Fibroblast of lung (primary cell): ENCODE measurements at places on chromosomes 6 and 20. TPM values are rescaled to one million over a fixed set of nuclear protein-coding genes. Genes with fewer than 3 reads are reported as not detected.

GSTA3 gene
- total RNA-seq = not detected in 2 replicates

DNA sequence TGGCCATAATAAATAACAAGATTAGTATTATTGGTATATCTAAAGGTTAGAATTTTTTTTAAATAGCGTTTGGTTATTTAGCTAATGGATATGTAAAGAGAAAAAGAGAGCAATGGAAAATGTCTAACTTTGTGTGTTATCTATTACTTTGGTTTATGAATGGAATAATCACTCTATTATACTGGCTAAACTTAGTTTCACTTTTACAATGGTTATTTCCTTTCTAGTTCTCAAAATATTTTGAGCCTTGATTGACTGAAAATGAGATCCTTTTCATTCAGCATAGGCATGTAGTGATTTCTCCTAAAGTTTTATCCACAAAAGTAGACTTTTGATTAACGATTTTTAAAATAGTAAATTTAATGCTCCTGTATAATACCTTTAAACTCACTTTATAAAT, 51.6 kb upstream of the MLIP start:
- no peak for DNase-seq

LIME1 gene
- 1.5 and 3.5 TPM in 2 replicates for total RNA-seq

FAM83C gene
- not detected in 2 replicates for total RNA-seq

DNA sequence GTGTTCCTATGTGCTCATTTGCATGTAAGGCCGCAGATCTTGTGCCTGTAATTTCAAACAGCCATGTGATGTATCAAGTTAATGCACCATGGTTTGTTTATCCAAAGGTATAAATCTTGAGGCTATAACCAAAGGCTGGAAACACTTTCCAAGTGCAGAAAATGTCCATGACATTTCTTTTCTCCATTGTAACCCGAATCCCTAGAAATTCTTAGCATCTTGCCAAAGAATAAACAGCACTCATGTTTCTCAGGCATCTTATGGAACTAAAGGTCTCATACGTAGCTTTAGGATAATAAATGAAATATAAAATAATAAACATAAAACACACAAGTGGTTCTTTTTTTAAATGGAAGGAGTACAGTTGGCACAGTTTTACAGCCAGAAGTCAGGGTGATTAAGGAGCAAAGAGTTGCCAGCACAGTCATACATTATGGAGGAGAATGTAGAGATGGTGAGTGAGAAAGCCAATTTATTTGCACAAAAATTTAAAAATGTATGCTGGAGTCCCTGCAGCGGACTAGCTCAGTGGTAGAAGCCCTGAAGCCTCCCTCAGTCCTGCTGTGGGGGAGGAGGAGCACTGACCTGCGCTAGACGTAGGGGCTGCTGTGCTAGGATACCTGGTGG, 18.0 kb downstream of the CDH26 start:
- peak; percentile 81 for DNase-seq

LY6G6F gene
- total RNA-seq = not detected in 2 replicates

- no peak for DNase-seq
Observed at GRCh38 chr20:719816-720215, 44.2 kb upstream of the SCRT2 start.

- no peak for DNase-seq
Observed at GRCh38 chr6:282867-283416, 9.3 kb upstream of the DUSP22 start.

BPIFB2 gene
- not detected in 2 replicates for total RNA-seq

DNA sequence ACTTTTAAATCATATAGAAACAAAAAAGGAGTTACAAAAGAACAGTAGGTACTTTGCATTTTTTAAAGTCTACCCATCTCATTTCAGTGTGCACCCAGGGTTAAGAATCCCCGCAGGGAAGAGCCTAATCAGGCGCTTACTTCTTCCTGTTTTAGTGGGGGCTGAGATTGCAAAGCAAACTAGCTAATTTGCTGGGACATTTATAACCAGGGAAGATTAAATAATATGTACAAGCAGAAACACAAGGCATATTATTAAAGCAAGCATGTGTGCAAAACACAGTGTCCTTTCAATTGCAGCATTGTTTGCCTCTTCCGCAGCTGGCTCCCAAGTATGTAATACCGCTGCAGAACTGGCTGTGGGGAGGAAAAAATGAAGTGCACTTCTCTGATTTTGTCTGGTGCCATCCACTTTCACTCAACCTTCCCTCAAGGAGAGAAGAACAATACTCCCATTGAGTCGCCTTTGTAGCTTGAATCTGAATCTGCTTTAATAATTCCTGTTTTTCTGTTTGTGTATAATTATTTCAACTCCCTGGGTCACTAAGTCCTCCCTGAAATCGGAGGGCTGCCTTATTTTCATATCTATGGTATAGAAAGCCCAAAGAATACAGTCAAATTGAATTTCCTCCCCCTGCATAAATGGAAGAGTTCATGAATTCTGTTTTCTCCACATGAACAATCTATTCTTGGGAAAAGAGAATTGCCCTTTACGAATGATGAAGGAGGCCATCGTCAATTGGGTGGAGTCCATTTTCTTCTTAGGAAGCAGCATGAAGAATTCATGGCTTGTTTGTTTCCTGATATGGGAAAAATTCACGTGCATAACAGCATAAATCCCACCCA, 23.3 kb upstream of the BCAS1 start:
- no peak for DNase-seq

GRCh38 chr20:8131598-8132483, at the start of gene PLCB1:
TSS of gene PLCB1 (plus strand) at chr20:8132266. CDS start at chr20:8132652, 386 bp downstream.
- DNase-seq = peak; percentile 83

DNA sequence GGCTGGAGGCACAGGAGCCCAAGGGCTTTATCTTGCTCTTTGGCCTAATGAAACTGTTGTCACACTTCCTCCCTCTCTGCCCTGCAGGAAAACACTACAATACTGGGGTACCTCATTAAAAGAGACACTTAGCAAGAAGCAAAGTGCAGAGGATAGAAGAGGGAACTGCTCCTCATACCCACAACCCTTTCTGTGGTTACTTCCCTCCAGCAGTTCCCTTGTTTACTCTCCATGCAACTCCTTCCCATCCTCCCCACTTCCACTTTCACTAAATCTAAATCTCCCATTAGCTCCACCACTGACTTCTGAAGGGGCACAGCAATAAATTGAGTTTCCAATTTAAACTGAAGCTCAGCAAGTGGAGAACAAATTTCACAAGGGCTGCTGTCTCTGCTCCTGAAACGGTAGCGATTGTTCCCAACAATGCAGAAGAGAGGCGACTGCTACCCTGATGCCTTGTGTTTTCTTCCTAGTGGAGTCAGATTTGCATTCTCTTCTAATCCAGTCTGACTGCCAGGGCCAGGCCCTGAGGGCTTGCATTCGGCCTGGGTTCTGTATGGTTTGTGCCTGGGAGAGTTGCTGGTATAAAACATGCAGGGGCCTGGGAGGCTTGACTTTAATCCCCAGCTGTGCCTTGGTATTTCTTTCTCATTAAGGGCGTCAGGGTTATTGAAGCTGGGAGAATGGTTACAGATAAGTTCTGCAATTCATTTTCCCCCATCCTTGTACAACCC, 454.7 kb downstream of the TFAP2B start:
- DNase-seq = no peak

TMEM200A gene
- total RNA-seq = 44.2 and 51.7 TPM in 2 replicates

MCHR2 gene
- not detected in 2 replicates for total RNA-seq

GRCh38 chr20:45095805-45096238, 5.1 kb downstream of the KCNS1 start:
- DNase-seq = peak; percentile 45

- DNase-seq = peak; percentile 75
Observed at GRCh38 chr6:133895573-133896343, 6.8 kb downstream of the TCF21 start.

C6orf52 gene
- total RNA-seq = 0.26 and 0.33 TPM in 2 replicates

DNA sequence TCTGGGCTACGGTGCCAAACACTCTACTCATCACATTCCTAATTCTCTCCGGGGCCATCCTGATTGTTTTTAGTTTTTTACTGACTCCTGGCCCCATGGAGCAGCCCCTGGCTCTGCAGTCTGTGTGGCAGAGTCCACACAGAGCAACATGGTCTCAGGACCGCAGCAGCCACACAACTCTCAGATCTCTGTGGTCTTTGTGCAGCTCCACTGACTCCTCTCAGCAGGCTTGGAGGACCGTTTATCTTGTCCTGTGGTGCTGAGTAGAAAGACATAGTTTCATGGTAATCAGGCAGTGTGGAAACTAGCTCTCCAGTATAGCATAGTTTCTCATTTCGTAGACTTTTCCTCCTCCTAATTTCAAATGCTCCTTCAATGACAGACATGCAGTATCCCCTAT, 168.4 kb downstream of the EDN1 start:
- no peak for DNase-seq

CD24 gene
- 0.17 and 0.26 TPM in 2 replicates for total RNA-seq

TMC2 gene
- total RNA-seq = under 0.01 TPM in 2 replicates

PACRG gene
- total RNA-seq = 0.26 and 0.66 TPM in 2 replicates

GRCh38 chr6:118606268-118606667, 45.1 kb downstream of the CEP85L start:
- DNase-seq = no peak

DNA sequence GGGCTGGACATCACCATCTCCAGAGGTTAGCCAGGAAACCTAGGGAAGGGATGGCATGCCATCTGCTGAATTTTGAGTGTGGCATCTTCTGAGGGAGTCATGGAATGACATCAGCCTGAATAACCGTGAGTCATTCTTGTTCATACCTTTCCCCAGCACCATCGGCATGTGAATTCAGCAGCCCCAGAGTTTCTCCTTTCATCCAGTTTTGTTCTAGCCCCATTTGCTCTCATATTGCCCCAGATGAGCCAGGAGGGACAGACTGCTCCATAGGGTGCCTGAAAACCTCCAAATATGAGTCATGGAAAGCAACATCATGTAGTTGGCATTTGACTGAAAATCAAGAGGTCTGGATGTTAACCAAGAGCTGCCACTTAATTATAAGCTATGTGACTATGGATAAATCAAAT, 219.2 kb upstream of the SGK1 start:
- peak; percentile 95 for DNase-seq

DNA sequence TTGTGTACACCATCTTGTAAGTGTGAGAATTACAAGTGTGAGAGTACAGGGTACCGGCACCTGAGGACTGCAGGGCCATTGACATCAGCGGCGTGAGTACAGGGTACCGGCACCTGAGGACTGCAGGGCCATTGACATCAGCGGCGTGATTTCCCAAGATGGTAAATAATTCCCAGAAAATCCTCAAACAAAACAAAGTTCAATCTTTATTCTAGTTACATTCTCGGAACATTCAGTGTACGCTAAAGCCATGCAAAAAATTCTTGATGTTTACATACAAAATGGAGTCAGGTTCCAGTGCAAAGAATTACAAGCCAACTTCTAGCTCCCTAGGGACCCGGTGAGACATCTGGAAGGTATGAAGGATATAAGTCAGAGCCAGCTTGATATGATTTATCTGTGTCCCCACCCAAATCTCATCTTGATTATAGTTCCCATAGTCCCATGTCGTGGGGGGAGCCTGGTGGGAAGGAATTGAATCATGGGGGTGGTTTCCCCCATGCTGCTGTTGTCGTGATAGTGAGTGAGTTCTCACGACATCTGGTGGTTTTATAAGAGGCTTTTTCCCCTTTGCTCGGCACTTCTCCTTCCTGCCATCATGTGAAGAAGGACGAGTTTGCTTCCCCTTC, 172.7 kb downstream of the TTLL2 start:
- DNase-seq = no peak

DNA sequence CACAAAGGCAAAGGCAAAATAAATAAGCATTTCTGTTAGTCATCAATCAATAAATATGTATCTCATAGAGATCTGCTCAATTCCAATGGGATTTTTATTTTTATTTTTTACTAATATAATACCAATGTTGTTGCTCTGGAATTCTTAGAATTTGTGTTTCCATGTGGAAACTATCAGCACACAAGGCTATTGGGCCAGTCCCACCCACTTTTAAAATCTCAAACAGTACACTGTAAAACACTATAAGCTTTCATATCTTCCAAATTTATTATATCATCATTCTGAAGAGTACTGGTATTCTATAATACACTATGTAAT, 563.8 kb upstream of the MARCKS start:
- DNase-seq = no peak

CST2 gene
- not detected in 2 replicates for total RNA-seq

DNA sequence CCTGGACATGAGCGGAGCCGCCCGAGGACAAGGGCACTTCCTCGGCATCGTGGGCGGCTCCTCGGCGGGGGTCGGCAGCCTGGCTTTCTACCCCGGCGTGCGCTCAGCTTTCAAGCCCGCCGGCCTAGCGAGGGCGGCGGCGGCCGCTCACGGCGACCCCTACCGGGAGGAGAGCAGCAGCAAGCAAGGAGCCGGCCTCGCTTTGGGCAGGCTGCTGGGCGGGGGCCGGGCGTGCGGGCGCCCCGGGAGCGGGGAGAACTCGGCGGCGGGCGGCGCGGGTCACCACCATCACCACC, 6.7 kb downstream of the PRDM13 start:
- peak; percentile 19 for DNase-seq

DNA sequence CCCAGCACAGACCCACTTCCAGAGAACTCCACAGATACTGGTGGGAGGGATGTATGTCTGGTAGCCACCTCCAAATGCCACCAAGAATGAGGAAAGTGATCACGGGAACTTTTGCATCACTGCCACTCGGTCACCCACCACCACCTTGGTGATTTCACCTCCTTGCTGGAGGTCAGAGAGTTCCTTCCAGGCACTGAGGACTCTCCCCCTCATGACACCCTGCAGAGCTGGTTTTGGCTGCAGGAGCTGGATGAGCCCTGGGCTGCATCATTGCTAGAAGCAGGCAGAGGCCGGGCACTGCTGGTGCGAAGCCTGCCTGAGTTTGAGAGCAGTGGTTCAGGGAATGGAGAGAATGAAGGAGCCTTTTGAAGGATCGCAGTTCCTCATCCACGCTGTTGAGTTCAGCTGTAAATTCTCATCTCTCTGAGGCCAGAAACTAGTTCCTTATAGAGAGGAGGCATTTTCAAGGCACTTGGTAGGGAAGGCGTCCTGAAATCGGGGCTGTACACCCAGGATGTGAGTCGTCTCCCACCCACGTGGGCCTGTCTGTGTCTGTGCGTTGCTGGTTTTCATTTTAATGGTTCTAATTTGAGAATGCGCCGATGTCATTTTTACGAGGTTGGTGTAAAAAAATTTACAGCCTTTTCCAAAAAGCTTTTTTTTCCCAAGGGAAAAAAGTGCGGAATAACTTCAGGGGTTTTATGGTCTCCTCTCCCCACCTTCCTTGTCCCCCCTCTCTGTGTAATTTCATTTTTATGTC, 25.0 kb downstream of the FOXP4 start:
- DNase-seq = no peak

GRCh38 chr6:150494241-150494640, 105.4 kb upstream of the PLEKHG1 start:
- DNase-seq = no peak

DNA sequence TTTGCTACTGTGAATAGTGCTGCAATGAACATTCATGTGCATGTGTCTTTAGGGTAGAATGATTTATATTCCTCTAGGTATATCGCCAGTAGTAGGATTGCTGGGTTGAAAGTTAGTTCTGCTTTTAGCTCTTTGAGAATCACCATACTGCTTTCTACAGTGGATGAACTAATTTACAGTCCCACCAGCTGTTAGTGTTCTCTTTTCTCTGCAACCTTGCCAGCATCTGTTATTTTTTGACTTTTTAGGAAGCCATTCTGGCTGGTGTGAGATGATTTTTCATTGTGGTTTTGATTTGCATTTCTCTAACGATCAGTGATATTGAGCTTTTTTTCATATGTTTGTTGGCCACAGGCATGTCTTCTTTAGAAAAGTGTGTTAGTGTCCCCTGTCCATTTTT, 40.0 kb downstream of the PLG start:
- DNase-seq = no peak

GID8 gene
- total RNA-seq = 33.9 and 38.8 TPM in 2 replicates
